ENCODE measurements at places on chromosomes 5 and 9. TPM values are rescaled to one million over a fixed set of nuclear protein-coding genes. Genes with fewer than 3 reads are reported as not detected.

AUH gene
- total RNA-seq = 10.3 TPM

NUTM2F gene
- not detected for total RNA-seq

GABRA1 gene
- total RNA-seq = not detected

TTC39B gene
- 1.2 TPM for total RNA-seq

BHMT2 gene
- total RNA-seq = not detected

C5orf58 gene
- total RNA-seq = not detected

ENTPD2 gene
- 1.0 TPM for total RNA-seq
